ENCODE measurements at places on chromosomes 4 and X. TPM values are rescaled to one million over a fixed set of nuclear protein-coding genes. Genes with fewer than 3 reads are reported as not detected.

Gene ALAS2
- 13.1 TPM for total RNA-seq

DNA sequence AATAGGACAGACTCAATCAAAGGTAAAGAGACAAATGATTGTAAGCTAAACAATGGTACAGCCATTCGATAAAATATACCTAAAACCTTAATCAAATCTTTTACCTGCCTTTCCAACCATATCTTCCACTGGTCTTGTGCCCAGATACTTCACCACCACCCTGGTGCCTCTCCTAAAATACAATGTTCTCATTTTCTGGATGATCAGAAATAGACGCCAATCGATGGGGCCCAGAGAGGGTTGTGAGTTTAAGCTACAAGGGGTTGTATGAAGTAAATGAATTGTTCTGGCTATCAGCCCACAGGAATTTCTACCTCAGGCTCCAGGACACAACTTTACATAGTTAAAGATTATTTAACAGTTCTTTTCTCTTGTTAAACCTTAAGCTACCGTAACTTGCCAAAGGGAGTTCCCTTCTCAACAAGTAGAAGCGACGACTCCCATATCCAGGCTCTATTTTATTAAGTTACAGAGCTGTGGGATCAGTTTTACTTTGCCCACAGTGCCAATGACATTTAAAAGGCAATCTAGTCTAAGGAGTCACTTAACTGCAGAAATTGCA, 99.1 kb downstream of the CHRNA9 start:
- no peak for DNase-seq

Gene GPAT3
- 4.3 TPM for total RNA-seq

Gene CXorf49B
- not detected for total RNA-seq

- no peak for DNase-seq
Measured at GRCh38 chr4:5774416-5775036, 63.5 kb downstream of the EVC start.

GRCh38 chrX:71217298-71217697, 5.7 kb upstream of the GJB1 start:
- no peak for DNase-seq

Gene HS6ST2
- 0.32 TPM for total RNA-seq

All from posterior vena cava (tissue), 2 donors.